ENCODE measurements at places on chromosomes 12 and 14.

DNA sequence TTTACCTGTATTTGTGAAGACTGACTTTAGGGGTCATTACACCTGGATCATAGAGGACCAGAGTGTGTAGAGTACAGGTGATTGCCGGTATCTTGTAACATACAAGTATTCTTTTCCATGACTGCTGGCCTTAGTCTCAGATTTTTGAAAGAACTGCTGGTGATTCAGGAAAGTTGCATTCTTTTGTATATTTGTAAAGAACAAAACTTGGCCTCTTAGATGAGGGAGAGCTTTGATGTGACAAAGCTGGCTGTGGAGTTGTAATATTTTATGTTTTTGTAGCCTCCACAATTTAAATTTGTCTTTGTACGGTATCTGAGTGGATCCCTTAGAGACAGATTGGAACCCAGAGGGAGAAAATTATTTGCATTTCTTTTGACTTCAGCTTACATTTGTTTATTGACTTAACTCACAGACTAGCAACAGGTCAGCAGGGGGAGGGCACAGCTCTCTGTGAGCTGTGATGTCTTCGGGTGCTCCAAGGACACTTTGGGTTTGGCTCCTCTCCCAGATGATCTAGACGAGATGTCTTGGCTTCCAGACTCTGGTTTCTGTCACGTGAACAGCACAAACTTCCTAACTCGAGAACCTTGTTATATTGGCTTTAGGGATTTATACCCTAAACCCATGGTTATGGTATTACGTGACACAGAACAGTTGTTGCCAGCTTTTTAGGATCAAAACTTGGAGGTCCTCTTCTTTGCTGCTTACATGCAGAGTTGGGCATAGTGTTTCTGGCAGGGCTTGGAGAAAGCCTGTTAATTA is 65.9 kb downstream of the DAAM1 start:
- DNase-seq: no peak

GRCh38 chr12:17992002-17992656 is 97.9 kb downstream of the RERGL start:
- no peak for DNase-seq

DNA sequence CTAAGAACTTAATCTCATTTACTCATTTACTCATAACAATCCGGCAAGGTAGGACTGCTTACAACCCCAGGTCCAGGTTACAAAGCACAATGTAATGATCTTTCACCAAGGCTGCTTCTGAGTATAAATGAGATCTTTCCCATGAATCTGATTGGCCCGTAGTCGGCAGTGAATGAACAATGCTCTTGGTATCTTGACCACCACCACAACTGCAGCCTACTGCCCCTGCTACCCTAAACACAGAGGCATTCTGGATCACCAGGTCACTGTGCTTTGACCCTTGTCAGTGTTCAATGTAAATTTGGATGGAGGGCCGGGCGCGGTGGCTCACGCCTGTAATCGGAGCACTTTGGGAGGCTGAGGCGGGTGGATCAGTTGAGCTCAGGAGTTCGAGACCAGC is 15.9 kb downstream of the FAM181A start:
- DNase-seq: no peak

DNA sequence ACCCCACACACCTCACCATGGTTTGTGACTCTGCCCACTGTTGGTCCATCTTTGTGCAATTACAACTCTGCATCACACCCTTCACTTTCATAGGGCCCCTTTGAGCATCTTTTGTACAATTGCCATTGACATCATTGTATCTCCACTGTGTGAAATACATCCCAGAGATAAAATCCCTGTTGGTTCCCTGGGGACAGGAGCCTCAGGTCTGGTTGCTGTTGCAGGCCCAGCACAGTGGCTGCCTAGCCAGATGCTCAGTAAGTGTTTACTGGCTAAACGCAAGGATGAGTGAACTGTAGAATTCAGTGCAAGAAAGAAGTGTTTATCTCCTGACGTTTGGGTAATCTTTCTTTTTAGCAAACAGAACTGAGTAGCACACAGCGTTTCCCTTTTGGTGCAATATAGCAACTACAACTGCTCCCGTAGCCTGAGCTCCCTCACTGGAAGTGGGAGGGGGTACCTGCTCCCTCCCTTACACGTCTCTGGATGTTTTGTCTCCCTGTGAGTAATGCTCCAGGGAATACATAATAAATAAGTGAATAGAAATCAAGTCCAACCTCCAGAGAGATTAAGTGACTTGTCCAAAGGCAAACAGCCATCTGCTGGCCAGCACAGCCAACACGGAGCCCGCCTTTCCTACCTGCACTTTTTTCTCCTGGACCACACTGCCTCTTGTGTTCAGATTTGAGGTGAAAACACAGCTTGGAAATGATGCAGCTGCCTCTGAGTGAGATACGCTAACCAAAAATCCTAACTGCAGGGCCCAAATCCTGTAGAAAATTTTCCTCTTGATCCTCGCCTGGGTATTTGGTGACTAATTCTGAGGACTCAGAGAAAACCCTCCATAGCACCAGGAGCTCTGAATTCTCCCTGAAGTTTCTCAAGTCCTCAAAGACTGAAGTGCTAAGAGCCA is 27.4 kb downstream of the GALNT16 start:
- DNase-seq: no peak

DNA sequence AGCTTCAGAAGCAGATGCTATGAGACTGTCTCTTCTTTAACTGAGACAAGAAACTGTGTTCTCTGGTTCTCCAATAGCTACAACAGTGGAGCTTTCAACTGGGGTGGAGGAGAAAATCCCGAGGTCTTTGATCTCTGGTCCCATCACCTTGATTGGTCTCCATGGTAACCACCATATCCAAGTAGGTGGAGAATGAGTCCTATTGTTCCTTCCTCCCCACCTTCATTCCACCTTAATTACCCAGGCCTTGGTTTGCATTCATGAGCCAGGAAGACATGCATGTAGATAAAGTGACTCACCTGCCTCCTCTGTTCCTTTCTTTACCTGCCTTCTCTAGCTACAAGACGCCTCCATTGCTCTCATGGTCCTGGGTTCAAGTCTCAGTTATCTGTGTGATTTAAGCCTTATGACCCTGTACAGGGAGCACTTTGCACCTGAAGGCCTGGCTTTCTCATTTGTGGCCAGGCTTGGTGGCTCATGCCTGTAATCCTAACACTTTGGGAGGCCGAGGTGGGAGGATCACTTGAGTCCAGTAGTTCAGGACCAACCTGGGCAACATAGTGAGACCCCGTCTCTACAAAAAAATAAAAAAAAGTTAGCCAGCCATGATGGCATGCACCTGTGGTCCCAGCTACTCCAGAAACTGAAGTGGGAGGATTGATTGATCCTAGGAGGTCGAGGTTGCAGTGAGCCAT is 157.7 kb upstream of the TBX3 start:
- no peak for DNase-seq

- DNase-seq: no peak
Observed at GRCh38 chr12:75478116-75478794, 2.3 kb upstream of the GLIPR1 start.

Data from activated CD8-positive, alpha-beta memory T cell treated with anti-CD3 and anti-CD28 coated beads, Interleukin-2, amount 50 U/mL, for 48 hours (primary cell).